ENCODE measurements at places on chromosomes 4 and X. TPM values are rescaled to one million over a fixed set of nuclear protein-coding genes. Genes with fewer than 3 reads are reported as not detected.

PDZD4 gene
- total RNA-seq: 4.5 TPM

PCSK1N gene
- not detected for total RNA-seq

ACSL1 gene
- 316 TPM for total RNA-seq

MAGED4 gene
- 0.47 TPM for total RNA-seq

DNA sequence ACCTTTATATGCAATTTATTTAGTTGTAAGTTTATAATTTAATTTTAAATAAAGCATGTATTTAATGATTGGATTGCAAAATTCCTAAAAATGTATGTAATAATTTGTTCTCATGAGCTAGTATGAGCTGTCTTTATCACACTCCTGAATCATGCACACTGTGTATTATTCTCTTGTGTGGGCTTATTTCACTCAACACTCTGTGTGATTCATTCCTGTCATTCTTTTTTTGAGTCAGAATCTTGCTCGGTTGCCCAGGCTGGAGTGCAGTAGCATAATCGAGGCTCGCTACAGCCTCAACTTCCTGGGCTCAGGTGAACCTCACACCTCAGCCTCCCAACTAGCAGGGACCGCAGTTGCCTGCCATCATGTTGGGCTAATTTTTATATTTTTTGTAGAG is 123.1 kb upstream of the SLC34A2 start:
- no peak for DNase-seq

SYN1 gene
- total RNA-seq: 13.9 TPM

- no peak for DNase-seq
Measured at GRCh38 chr4:75385106-75385505, 129.1 kb downstream of the RCHY1 start.

DNA sequence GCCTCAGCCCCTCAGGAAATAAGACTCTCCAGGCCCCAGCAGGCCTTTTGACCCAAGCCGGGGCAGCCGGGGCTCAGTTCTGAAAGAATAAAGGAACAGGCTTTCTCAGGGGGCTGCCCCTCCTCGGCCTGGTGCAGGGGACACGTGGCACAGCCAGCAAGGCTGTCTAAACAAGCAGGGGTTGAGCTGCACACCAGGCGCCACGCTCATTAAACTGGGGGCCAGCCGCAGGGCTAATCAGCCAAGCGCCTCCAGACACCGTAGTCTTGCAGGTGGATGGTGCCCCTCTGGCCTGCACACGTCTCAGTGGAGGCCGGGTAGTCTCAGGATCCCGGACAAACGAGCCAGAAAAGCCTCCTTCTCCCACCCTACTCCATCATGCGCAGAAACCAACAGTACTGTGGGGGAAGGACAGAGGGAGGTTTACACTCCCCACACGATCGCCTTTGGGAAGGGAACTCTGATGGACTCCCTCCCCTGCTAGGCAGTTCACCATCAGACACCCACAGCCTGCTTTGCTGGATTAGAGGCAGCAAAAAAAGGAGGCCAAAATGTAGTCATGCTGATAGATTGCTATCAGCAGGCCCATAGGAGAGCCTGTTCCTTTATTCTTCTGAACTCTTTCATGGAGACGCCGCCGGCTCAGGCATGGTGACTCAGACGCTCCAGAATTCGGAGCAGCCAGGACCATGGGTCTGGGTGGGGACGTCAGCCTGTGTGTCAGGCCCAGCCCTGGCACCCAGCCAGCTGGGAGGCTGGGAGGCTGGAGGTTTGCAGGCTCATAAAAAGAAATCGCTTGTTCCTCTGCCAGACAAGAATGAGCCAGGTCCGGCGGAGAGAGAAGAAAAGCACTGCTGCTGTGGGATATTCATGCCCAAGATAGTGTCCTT is 342.4 kb downstream of the BCOR start:
- DNase-seq: peak; percentile 75

- DNase-seq: no peak
Measured at GRCh38 chrX:73478961-73479360, 32.1 kb downstream of the CDX4 start.

- DNase-seq: no peak
Measured at GRCh38 chrX:57156397-57157049, 19.3 kb upstream of the SPIN2A start.

GAGE2A gene
- not detected for total RNA-seq

- no peak for DNase-seq
Measured at GRCh38 chr4:153940916-153941315, 152.0 kb upstream of the SFRP2 start.

AFF2 gene
- total RNA-seq: 0.27 TPM

WWC2 gene
- 42.3 TPM for total RNA-seq

IL9R gene
- not detected for total RNA-seq

CFAP299 gene
- total RNA-seq: not detected

CISD2 gene
- total RNA-seq: 17.1 TPM

GRCh38 chr4:56728512-56728911 is 47.4 kb upstream of the HOPX start:
- peak; percentile 42 for DNase-seq

DNA sequence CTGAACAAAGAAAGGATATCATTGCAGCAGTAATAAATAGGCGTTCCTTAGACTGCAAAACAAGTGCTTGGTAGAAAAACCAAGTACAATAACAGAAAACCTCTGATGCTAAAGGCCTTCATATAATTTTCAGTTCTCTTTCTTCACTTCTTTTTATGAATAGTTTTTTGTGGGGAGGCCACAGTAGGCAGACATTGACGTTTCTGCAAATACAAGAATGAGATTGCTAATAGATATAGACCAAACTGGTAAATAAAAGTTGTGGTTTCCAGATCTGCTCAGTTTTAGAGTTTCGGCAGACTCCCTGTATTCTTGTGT is 57.0 kb upstream of the RAP1GDS1 start:
- no peak for DNase-seq

CENPVL1 gene
- not detected for total RNA-seq

CYBB gene
- 18.7 TPM for total RNA-seq

CASK gene
- 13.4 TPM for total RNA-seq

DNA sequence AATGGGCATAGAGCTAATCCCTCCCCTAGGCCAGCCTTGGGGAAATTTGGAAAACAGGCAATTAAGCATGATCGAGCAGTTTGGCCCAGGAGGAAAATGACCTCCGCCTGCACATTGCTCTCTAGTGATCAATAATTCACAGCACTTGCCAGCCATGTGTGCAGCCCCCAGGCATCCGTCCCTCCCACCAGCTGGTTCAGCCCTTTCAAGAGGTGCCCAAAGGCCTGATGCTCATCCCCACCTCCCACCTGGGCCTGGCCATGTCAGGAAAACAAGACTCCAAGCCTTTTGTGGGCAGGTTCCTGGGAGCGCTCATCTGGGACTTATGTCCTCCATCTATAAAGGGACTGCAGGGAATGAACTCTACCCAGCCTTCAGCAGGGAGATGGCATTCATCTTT is 17.5 kb upstream of the PPP2R2C start:
- DNase-seq: no peak

FAM9C gene
- not detected for total RNA-seq

- DNase-seq: no peak
Measured at GRCh38 chr4:33996075-33996718, 2248.1 kb downstream of the ARAP2 start.

DNA sequence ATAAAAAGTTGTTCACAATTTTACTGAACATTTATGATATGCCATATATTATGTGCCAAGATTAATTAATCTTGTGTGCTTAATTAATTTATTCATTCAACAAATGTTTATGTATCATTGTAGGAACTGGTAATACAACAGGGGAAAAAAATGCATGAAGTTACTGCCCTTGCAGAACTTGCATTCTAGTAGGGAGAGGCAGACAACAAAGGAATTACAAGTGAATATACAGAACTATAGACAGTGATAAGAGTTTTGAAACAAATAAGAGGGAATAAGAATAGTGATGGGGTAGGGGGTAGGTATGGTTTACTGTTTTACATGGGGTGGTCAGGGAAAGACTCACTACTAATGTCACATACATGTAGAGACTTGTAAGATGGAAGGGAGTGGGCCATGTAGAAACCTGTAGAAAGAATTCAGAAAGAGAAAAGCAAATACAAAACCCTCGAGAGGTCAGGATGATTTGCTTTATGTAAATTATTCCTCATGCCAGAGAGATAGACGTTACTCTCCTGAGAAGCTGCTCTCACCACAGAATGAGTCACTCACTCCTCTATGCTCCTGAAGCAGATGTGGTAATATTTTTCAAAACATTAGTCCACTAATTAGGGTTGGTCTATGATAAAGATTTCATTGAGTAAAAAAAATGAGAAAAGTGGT is 855.0 kb upstream of the GRID2 start:
- DNase-seq: no peak

TLL1 gene
- 1.0 TPM for total RNA-seq

DNA sequence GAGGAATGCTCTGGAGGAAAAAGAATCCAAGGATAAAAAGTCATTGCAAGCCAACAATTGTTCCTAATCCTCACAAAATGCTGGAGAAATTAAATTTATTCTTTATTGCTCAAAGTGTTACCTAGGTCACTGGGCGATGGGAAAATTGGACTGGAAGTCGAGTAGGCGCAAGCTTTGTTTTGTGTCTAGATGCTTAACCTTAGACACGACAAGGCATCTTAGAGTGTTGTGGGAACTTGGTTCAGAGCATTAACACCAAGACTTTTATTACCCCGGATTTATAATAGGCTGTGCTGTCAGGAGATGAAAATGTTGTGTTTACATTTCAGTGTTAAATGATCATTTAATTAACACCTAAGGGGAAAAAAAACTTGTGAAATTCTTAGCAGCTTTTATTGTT is 25.1 kb downstream of the SLIT2 start:
- no peak for DNase-seq

GLRA3 gene
- not detected for total RNA-seq

DNA sequence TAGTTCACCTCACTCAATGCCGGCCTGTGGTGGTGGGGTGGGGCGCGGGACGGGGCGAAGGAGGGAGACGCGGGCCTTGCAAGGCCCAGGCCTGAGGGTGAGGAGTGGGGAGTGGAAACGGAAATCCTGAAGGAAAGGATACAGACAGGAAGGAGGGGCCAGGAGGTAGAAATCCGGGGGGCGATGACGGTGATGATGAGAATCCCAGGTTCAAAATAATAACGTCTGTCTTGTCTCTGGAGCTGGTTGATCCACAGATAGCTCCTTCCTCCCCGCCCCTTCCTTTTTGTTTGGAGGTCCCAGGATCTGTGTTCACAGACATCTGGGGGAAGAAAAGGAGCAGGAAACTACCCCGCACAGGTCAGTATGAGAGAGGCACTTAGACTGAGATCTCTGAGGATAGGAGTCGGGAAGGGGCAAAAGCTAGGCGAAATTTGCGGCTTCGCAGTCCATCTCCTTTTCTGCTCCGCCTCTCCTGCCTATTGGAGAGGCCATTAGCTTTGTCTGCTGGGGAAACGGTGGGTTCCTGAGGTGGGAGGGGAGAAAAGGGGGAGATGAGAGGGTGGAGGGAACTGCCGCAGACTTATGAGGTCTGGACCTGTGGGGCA is 746 bp downstream of the TCEAL7 start:
- DNase-seq: no peak

- DNase-seq: no peak
Measured at GRCh38 chrX:112067601-112068000, 15.0 kb downstream of the TRPC5 start.

DNA sequence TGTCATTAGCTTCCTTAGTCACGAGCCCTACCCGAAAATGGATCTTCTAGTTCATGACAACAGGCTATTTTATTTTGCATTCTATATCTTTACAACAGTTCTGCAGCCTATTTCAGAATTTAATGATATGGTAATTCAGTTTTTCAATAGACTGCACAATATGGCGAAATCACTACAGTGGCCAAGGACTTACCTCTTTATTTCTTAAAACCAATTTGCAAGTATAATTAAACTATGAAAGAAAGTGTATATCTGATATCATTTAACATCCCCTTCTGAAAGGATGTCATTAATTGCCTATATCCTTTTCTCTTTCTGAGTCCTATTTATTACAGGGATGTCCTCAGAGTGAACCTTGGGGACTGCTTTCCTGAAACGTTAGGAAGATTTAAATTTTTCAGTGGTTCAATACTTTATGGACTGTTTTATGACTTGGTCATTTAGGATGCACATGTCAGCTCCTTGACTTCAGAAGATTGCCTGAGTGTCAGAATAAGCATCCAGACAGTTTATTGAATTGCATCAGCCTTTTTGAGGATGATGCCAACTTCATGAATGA is 190.8 kb upstream of the GEMIN8 start:
- DNase-seq: no peak

DNA sequence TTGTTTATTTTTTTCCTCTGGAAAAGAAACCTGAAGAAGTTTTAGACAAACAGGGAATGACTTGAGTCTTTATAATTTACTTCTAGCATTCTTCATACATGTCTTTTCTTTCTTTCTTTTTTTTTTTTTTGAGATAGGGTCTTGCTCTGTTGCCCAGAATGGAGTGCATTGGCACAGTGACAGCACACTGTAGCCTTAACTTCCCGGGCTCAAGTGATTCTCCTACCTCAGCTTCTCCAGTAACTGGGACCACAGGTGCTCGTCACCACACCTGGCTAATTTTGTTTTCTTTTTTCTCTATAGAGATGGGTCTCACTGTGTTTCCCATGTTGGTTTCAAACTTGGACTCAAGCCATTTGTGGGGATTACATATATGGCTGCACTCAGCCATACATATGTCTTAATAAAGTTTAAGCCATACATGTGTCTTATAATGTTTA is 71.8 kb downstream of the RAPGEF2 start:
- no peak for DNase-seq

DNA sequence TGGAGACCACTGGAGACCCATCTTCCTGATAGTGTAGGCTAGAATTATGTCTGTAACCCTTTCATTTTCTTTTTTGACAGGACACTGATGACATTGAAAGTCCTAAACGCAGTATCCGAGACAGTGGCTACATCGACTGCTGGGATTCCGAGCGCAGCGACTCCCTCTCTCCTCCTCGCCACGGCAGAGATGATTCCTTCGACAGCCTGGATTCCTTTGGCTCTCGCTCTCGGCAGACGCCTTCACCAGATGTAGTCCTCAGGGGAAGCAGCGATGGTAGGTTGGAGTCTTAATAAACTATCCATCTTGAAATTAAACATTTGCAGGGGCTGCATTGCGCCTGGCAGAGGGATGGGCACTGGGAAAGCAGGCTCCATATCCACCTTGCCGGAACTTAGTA is 75.4 kb downstream of the LIMCH1 start:
- DNase-seq: no peak

DNA sequence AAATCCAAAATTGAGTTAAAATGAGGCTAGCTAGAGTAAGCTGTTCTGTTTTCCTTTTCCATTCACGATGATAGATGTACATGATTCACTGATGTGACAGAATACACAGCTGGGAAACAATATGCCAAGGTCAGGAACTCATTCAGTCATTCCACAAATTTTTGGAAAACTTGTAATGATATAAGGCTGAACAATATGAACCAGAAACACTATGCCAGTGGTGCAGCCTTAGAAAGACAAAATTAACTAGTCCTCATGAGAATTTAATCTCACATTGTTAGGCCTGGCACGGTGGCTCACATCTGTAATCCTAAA is 50.0 kb upstream of the NDST3 start:
- DNase-seq: no peak

All from left ventricle myocardium inferior (tissue), 1 donor.